Activated naive CD8-positive, alpha-beta T cell treated with anti-CD3 and anti-CD28 coated beads, Interleukin-2, amount 10 ng/mL, durations not matched to agents 7 days and 5 days (primary cell): ENCODE measurements at places on chromosomes 6 and 20. TPM values are rescaled to one million over a fixed set of nuclear protein-coding genes. Genes with fewer than 3 reads are reported as not detected.

The ASF1A gene
- 64.6 TPM for total RNA-seq

The PTK6 gene
- total RNA-seq = 0.11 TPM

The RNF144B gene
- total RNA-seq = 3.6 TPM

The DOK5 gene
- not detected for total RNA-seq

The ULBP2 gene
- 0.60 TPM for total RNA-seq

The SRSF12 gene
- total RNA-seq = not detected

DNA sequence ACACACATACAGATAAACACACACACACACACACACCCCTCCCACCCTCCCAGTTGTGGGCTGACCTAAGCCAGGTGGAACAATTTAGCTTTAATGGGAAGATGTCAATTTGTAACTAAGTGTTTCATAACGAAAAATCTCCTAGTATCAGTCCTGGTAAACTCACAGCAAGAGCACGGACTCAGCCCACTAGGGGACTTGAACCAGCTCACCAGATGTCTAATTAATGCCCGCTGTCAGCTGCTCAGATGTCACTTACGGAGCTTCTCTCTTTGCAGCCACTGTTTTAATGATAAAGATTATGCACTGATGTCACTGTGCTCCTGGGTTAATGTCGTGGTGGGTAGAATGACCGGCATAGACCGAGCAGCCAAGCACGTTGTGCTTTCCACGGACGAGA, 116.6 kb upstream of the INSM1 start:
- DNase-seq = no peak
- H3K27ac ChIP-seq = no peak overlapping the region
- H3K4me1 ChIP-seq = no peaks in the 10 kb centered on the region
- H3K4me3 ChIP-seq = no peak overlapping the region
- peaks cover 3% of the 10 kb centered on the region for H3K27me3 ChIP-seq

- no peaks in the 10 kb centered on the region for H3K27me3 ChIP-seq
- no peak overlapping the region for H3K4me3 ChIP-seq
- no peak for DNase-seq
- H3K36me3 ChIP-seq = no peaks in the 10 kb centered on the region
- no peaks in the 10 kb centered on the region for H3K4me1 ChIP-seq
- no peak overlapping the region for H3K27ac ChIP-seq
Observed at GRCh38 chr20:16955971-16956370, 207.8 kb downstream of the OTOR start.

DNA sequence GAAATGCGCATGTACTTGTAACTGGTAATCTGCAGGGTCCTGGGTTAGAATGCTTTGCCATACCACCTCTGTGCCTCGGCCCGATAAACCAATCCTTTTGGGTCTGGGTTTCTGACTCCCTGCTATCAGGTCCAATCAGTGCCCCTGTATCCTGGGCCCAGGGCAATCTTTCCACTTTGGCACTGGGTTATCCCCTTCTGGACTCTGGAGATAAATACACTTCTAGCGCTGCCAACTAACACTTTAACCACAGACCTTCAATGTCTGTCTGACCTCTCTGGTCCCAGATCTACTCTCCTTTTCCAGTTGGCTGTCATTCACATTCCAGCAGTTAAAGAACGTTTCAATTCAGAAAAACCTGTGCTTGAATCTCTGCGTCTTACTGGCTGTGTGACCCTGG, 55.3 kb downstream of the DNAAF9 start:
- no peaks in the 10 kb centered on the region for H3K36me3 ChIP-seq
- no peaks in the 10 kb centered on the region for H3K27me3 ChIP-seq
- no peak overlapping the region for H3K27ac ChIP-seq
- no peaks in the 10 kb centered on the region for H3K4me1 ChIP-seq
- DNase-seq = no peak
- H3K4me3 ChIP-seq = no peak overlapping the region

- H3K4me1 ChIP-seq = no peaks in the 10 kb centered on the region
- H3K4me3 ChIP-seq = peak within 1 kb of the TSS; percentile 48
- H3K36me3 ChIP-seq = no peaks in the 10 kb centered on the region
- peaks cover 46% of the 10 kb centered on the region for H3K27me3 ChIP-seq
- DNase-seq = peak; percentile 38
Observed at GRCh38 chr20:61251529-61252393, at the start of gene CDH4. Gene CDH4, plus strand, starts transcription at chr20:61252261.

DNA sequence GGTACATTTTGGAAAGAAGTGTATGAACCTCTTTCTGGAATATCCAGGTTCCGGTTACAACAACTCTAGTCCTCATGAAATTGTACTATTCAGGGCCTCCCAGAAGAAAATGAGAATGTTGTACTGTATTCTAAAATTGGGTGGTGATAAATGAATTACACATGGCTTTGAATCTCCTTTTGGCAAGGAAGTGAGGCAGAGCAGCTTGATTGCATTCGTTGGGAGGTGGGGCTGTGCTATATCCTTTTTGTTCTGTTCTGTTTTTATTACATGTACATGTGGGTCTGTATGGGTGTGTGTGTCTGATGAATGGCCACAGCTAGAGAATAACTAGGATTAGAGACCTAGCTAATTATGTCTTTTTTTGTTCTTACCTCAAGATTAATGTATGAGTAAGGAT, 37.8 kb upstream of the SNRPB2 start:
- H3K27ac ChIP-seq = no peak overlapping the region
- H3K4me1 ChIP-seq = peaks cover 6% of the 10 kb centered on the region
- peaks cover 14% of the 10 kb centered on the region for H3K27me3 ChIP-seq
- DNase-seq = no peak

DNA sequence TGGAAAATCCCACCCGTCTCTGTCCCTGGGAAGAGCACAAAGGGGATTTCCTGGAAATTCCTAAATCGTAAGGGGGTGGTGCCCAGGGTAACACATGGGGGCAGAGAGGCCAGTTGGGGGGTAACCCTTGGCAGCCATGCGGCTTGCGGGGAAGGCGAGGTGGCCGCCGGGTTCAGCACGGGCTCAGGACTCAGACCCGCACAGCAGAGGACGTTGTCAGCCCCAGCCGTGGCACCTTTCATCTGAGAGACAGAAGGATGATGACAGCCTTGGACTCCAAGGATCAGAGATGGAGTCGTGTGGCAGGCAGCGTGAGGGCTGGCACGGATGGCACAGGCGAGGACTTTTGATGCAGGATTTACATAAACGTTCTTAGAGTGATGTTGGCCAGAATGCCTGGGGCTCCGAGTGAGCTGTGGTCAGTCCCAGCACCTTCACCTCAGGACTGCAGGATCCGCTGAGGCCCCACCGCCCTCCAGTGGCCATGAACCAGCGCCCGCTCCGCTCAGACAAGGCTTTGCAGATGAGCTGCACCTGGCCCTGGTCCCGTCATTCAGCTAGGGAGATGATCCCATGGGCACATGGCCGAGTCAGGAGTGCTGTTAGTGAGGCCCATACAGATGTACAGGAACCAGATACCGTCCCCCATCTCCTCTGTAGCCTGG, 190.3 kb downstream of the TAF4 start:
- no peaks in the 10 kb centered on the region for H3K36me3 ChIP-seq
- H3K27ac ChIP-seq = no peak overlapping the region
- H3K27me3 ChIP-seq = no peaks in the 10 kb centered on the region
- H3K4me3 ChIP-seq = no peak overlapping the region
- no peaks in the 10 kb centered on the region for H3K4me1 ChIP-seq
